M059J (cell line): ENCODE measurements at places on chromosomes 2 and 18. TPM values are rescaled to one million over a fixed set of nuclear protein-coding genes. Genes with fewer than 3 reads are reported as not detected.

MOGAT1 gene
- total RNA-seq, result not detected in 2 replicates

SP140L gene
- 7.6 and 11.2 TPM in 2 replicates for total RNA-seq

PIEZO2 gene
- total RNA-seq, result 11.7 and 22.9 TPM in 2 replicates

MFF gene
- 148 and 168 TPM in 2 replicates for total RNA-seq

NR4A2 gene
- 0.20 TPM in 1 of 2 replicates, not detected in the other for total RNA-seq

CDCA7 gene
- 13.1 and 16.6 TPM in 2 replicates for total RNA-seq

TMEM185B gene
- 22.3 and 32.6 TPM in 2 replicates for total RNA-seq

C1QL2 gene
- total RNA-seq, result not detected in 2 replicates

SLC19A3 gene
- total RNA-seq, result not detected in 2 replicates

MTERF4 gene
- total RNA-seq, result 9.0 and 12.3 TPM in 2 replicates

NCKAP5 gene
- 3.6 and 6.5 TPM in 2 replicates for total RNA-seq

GAREM2 gene
- total RNA-seq, result 0.20 TPM in 1 of 2 replicates, not detected in the other

PIAS2 gene
- total RNA-seq, result 25.4 and 35.9 TPM in 2 replicates

OTX1 gene
- total RNA-seq, result 0.59 and 1.1 TPM in 2 replicates

REG3G gene
- not detected in 2 replicates for total RNA-seq

LRRTM4 gene
- 0.07 TPM in 1 of 2 replicates, not detected in the other for total RNA-seq

CRYBA2 gene
- 0.17 TPM in 1 of 2 replicates, not detected in the other for total RNA-seq

ACMSD gene
- total RNA-seq, result not detected in 2 replicates

TTC39C gene
- total RNA-seq, result 19.6 and 29.2 TPM in 2 replicates

ICA1L gene
- total RNA-seq, result 0.69 and 1.1 TPM in 2 replicates

LYPD1 gene
- 145 and 146 TPM in 2 replicates for total RNA-seq

CCDC85A gene
- total RNA-seq, result 10.2 and 23.3 TPM in 2 replicates

CCL20 gene
- total RNA-seq, result not detected in 2 replicates

UBE2F gene
- total RNA-seq, result 86.9 and 99.0 TPM in 2 replicates

MAB21L4 gene
- not detected in 2 replicates for total RNA-seq

UCN gene
- total RNA-seq, result 1.6 and 3.0 TPM in 2 replicates

RNF25 gene
- 36.1 and 40.0 TPM in 2 replicates for total RNA-seq

MAP3K19 gene
- not detected in 2 replicates for total RNA-seq

ASXL3 gene
- total RNA-seq, result not detected in 2 replicates

ZBTB7C gene
- total RNA-seq, result not detected in 2 replicates

GPR45 gene
- not detected in 2 replicates for total RNA-seq

SCN7A gene
- total RNA-seq, result not detected in 2 replicates

ARHGAP15 gene
- not detected in 2 replicates for total RNA-seq

SIX3 gene
- total RNA-seq, result not detected in 2 replicates

DTNA gene
- 3.0 and 5.2 TPM in 2 replicates for total RNA-seq

SYT4 gene
- 0.15 and 0.67 TPM in 2 replicates for total RNA-seq

IL1RL1 gene
- not detected in 2 replicates for total RNA-seq

PMAIP1 gene
- total RNA-seq, result 37.9 and 87.1 TPM in 2 replicates

SKOR2 gene
- total RNA-seq, result not detected in 2 replicates

TRIM43 gene
- total RNA-seq, result not detected in 2 replicates

LONRF2 gene
- total RNA-seq, result 0.10 TPM in 1 of 2 replicates, not detected in the other

RAB3GAP1 gene
- total RNA-seq, result 31.1 and 62.7 TPM in 2 replicates

LIMS2 gene
- total RNA-seq, result 0.30 and 2.0 TPM in 2 replicates

LYPD6B gene
- total RNA-seq, result 27.0 and 28.8 TPM in 2 replicates

CABLES1 gene
- 5.0 and 9.0 TPM in 2 replicates for total RNA-seq
